ENCODE measurements at places on chromosomes 7 and 10. TPM values are rescaled to one million over a fixed set of nuclear protein-coding genes. Genes with fewer than 3 reads are reported as not detected.

SCART1 gene
- total RNA-seq, result 2.1 TPM

PUS7 gene
- total RNA-seq, result 14.4 TPM

ASB10 gene
- total RNA-seq, result not detected

TMEM184A gene
- not detected for total RNA-seq

TAS2R4 gene
- 0.09 TPM for total RNA-seq

ANKRD30A gene
- not detected for total RNA-seq

TMEM176A gene
- 6.2 TPM for total RNA-seq

LDB3 gene
- total RNA-seq, result 0.23 TPM

HOXA2 gene
- total RNA-seq, result 6.4 TPM

TUBB8 gene
- total RNA-seq, result not detected

MYL7 gene
- total RNA-seq, result not detected

TBATA gene
- total RNA-seq, result not detected

OR2A7 gene
- 0.17 TPM for total RNA-seq

CNNM1 gene
- 2.2 TPM for total RNA-seq

NEUROD6 gene
- total RNA-seq, result not detected

SLC39A12 gene
- not detected for total RNA-seq

AGBL3 gene
- total RNA-seq, result 0.58 TPM

PNLIP gene
- total RNA-seq, result not detected

COL13A1 gene
- total RNA-seq, result 4.9 TPM

GFRA1 gene
- 1.6 TPM for total RNA-seq

CCDC3 gene
- 2.4 TPM for total RNA-seq

PTPN20 gene
- 1.0 TPM for total RNA-seq

UNCX gene
- total RNA-seq, result not detected

ADGRA1 gene
- total RNA-seq, result not detected

GRM3 gene
- total RNA-seq, result not detected

CARD11 gene
- 0.70 TPM for total RNA-seq

ADAM8 gene
- 0.09 TPM for total RNA-seq

MUC3A gene
- total RNA-seq, result not detected

CYP2C19 gene
- not detected for total RNA-seq

TAS2R41 gene
- total RNA-seq, result not detected

EFCAB10 gene
- total RNA-seq, result not detected

GSDME gene
- 6.6 TPM for total RNA-seq

GHRHR gene
- not detected for total RNA-seq

PPP1R17 gene
- total RNA-seq, result not detected

ZNF783 gene
- total RNA-seq, result 10.6 TPM

ENTPD1 gene
- total RNA-seq, result not detected

CPVL gene
- not detected for total RNA-seq

ADIRF gene
- total RNA-seq, result 1.1 TPM

GRID2IP gene
- total RNA-seq, result 0.09 TPM

CPEB3 gene
- 0.82 TPM for total RNA-seq

LBX1 gene
- total RNA-seq, result under 0.01 TPM

Measured in pericardium fibroblast (primary cell).